ENCODE measurements at places on chromosomes 3 and 15. TPM values are rescaled to one million over a fixed set of nuclear protein-coding genes. Genes with fewer than 3 reads are reported as not detected.

DNA sequence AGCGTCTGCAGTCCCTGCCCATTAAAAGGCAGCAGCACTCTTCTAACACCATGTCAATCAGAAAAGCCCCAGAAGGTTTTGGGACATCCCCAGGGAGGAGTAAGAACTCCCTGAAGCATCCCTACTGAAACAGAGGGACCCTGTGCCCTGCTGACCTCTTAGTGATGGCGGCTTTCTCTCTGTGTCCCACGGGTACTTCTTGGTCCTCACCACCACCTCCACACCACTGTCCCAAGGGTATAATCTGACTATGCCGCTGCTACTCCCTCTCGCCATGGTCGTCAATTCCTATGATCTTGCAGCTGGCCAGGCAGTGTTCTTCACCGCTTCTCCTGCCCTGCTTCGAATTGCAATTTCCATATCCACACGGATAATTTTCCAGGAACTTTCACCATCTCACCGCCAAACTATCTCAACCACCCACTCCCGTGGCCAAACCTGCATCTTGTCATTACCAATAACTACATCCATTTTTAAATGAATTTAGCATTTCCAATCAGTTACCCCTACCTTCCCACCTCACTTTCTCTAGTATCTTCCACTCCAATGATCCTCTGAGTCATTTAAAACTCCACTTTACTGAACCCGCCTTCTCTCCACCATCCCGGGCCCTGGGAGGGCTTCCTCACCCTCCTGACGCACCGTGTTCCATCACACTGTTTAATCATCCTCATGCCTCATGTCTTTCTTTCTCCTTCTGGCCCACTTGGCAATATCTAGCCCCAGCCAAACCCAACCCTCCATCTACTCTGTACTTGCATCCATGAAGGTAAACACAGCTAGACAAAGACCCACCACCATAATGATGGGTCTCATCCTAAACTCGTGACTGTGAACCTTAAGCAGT is 23.7 kb downstream of the PRR23E start:
- H3K4me1 ChIP-seq: no peaks in the 10 kb centered on the region
- H3K27me3 ChIP-seq: peaks cover 8% of the 10 kb centered on the region
- H3K36me3 ChIP-seq: no peaks in the 10 kb centered on the region
- H3K27ac ChIP-seq: no peak overlapping the region

DNA sequence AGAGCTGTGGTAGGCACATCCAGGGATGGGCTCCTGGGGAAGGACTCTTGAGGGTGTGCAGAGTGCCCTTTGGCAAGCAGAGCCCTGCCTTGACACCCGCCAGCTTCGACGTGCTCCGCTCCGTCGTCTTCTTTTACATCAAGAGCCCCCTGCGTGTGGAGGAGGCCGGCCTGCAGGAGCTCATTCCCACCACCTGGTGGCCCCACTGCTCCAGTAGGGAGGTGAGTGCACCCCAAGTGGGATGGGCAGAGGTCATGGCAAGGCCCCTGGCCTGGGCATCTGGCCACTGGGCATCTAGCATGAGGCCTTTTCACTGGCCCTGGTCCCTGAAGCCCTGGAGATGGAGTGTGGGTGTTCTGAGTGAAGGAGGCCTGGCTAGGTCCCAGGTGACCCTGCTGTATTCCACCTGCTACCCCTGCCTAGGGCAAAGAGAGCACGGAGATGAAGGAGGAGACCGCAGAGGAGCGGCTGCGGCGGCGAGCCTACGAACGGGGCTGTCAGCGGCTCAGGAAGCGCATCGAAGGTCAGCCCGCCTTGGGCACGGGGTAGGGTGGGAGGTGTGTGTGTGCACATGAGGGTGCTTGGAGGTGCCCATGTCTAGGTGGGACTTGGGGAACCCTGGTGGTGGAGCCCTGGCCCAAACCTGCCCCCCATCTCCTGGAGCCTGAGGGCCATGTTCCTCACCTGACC is 12.2 kb downstream of the RNF123 start:
- no peaks in the 10 kb centered on the region for H3K4me1 ChIP-seq
- no peak overlapping the region for H3K27ac ChIP-seq
- H3K36me3 ChIP-seq: peaks cover 50% of the 10 kb centered on the region
- H3K4me3 ChIP-seq: no peak overlapping the region

DNA sequence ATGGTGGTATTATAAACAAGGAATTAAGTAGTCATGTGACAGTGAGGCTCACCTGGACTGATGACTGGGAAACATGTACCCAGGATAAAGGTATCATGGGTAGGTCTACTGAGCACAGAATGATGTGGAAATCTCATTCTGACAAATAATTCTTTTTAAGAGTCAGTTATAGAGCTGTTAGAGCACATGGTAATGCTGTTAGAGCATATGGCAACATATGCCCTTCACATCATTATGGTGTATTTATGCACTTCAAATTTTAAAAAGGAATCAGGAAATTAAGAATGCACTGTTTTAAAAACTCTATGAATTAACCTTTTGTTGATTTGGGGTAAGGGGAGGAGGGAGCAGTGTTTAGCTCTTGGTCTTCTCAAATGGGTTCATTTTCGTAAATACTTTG is 1.7 kb downstream of the SLC6A20 start:
- no peaks in the 10 kb centered on the region for H3K36me3 ChIP-seq
- H3K27ac ChIP-seq: no peak overlapping the region
- DNase-seq: no peak
- H3K27me3 ChIP-seq: peaks cover 26% of the 10 kb centered on the region
- H3K4me1 ChIP-seq: peaks cover 17% of the 10 kb centered on the region

GRCh38 chr3:100403362-100404249 is 2.3 kb downstream of the LNP1 start:
- peaks cover 43% of the 10 kb centered on the region for H3K4me1 ChIP-seq
- no peak overlapping the region for H3K27ac ChIP-seq
- no peak overlapping the region for H3K4me3 ChIP-seq

Gene LOXL1
- total RNA-seq: 0.61 TPM

Gene RBM6
- total RNA-seq: 160 TPM

Gene ROPN1
- not detected for total RNA-seq

Gene GP9
- total RNA-seq: not detected

Gene RAB27A
- total RNA-seq: 28.6 TPM
